ENCODE measurements at places on chromosomes 12 and 14.

DNA sequence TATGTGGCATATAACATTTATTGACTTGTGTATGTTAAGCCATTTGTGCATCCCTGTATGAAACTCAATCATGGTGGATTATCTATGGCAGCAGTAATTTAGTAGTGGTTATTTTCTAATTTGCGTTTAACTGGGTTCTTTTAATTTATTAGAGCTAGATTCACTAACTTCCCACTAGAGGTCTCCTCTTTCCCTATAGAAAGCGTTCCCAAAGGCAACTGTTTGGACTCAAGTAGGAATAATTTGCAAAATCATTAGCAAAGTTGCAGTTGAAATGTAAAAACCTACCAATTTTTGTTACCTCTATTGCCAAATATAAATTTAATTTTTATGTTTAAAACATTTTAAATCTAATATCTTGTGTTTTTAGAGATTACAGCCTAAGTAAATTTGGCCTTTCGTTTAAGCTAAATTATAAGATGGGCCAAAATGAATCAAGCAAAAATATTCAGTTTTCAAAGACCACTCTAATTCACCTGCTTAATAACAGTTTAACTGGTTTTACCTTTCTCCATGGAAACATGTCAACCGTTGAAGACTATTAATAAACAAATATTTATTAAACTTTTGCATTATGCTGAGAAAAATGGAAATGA lies 6.0 kb downstream of the DMAC2L start:
- peak; percentile 65 for DNase-seq

GRCh38 chr14:76307786-76308780 lies 67.9 kb upstream of the ESRRB start:
- DNase-seq: no peak

GRCh38 chr12:19227880-19228210 lies 98.3 kb downstream of the PLEKHA5 start:
- DNase-seq: no peak

DNA sequence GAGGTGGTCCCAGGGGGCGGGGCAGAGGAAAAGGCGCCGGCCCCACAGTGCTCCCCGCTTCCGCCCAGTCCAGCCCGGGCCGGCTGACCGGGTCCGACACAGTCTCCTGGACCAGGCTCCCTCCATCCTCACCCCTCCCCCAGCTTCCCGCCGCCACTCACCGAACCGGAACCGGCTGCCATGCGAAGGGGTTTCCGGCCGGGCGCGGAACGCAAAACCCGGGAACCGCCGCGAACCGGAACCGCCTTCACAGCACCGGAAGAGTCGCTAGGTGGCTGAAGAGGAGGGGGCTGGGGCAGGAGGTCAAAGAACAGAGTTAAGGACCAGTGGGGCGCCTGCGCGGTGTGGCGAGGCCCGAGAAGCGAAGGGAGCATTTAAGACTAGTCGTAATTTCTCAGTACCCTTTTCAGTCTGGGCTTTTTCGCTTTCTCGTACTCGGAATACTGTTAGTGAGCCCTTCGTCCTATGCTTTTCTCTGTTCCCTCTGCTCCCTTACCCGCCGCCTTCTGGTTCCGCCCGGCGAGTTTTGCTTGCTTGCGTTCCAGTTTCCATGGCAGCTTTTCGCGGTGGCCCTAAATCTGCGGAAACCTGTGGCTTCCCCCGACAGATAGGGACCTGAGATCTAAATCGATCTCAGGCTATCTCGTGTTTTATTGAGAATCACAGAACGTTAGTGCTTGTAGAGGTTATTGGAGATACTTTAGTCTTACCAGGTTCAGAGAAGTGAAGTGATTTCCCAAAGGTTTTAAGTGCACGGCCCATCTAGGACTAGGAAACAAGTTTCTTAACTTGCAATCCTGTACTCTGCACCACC lies at the start of gene SENP1:
SENP1 (minus strand) TSS at position 213 of the 814 bp plus-strand sequence. CDS start 4,607 bp downstream, outside the sequence.
- peak; percentile 82 for DNase-seq

GRCh38 chr14:50666772-50667683 lies 1.1 kb downstream of the SAV1 start:
- peak; percentile 58 for DNase-seq

DNA sequence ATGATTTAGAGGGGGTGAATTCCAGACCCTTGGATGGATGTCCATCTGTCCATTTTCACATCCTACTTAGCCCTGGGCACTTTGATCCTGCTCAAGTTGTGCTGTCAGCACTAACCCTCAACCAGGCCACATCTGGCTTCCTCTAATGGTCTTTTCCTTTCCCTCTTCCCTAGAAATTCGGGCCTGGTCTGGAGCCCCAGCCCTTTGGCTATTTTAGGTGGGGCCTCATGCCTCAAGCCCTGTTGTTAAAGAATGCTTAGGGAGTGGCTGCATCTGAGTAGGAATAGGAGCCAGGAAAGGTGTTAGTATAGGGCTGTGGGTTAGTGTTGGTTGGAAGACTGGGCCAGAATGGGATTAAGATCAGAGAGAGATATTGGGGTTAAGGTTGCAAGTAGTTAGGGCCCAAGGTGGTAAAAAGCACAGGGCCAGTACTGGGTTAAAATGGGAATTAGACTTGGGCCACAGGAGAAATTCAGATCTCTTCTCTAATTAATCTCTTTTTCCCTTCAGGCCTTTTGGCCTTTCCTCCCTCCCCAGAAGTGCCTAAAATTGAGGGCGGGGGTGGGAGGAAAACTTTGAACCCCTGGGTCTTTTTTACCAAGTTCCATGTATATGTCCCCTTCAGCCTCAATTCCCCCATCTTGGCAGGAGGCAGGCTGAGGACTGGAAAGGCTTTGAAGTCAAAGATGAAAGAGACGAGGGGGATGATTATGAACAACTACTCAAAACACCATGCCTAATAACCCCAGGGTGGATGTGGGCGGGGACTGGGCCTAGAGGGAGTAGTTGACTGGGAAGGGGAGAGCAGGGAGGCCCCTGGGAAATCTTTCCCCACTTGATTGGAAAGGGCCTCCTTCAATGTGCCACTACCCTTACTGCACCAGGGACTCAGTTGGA lies 4.0 kb upstream of the ZNF385A start:
- DNase-seq: no peak

- no peak for DNase-seq
These were observed 35.0 kb downstream of the FLRT2 start for GRCh38 chr14:85564841-85565527.

DNA sequence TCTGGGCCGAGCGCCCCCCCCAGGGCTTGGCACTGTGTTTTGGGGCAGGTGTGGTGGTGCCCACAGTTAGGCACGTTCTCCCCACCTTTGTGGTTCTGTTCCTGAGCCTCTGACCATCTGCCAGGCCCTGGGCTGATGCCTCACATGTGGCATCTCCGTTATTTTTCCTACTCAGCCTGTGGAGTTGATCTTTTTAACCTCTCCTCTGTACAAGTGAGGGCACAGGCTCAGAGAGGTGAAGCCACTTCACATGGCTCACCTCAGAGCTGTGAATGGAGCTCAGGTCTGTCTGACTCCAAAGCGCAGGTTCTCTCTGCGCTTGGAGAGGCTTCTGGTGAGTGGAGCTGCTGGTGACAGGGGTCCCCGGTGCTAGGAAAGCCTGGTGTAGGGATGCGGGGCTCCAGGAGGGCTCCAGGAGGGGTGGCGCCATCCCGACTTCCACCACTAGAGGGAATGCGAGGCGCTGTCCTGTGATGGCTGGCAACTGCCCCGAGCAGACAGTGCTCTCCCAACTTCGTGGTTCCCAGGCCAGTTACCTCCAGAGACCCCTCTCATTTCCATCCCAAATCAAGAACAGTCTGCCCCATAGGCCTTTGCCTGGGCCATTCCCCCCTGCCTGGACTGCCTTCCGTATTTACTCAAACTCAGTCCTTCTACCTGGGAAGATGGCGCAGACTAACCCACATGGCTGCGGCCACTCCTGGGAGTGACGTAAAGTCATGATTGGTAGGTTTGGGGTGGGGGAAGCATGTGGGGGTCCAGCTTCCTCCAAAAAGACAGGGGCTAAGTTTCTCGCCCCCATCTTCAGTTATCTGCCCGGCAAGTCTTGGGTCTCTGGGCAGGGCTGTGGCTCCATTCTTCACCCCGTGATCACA lies 9.9 kb downstream of the BCL7A start:
- DNase-seq: no peak

DNA sequence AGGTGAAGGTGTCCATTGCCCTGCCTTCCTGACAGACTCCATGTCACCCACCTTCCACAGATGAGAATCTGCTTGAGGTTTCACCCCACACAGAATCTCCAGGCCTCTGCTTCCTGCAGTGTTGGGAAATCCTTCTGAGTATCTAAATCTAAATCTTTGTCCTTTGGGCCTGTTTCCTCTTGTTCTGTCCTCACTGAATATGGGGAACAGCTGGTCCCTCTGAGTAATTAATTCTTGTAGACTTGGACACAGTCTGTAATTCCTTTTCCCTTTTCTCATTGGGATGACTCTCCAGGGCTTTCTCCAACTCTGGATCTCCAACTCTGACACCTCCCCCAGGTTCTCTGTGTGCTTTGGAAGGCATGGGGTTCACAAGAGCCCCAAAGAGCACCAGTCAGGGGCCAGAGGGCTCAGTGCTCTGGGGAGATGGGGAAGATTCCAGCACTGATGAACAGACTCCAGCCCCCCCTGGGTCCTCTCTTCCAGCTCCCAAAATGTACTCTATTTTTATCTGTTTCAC lies 2.3 kb upstream of the ACVRL1 start:
- no peak for DNase-seq

DNA sequence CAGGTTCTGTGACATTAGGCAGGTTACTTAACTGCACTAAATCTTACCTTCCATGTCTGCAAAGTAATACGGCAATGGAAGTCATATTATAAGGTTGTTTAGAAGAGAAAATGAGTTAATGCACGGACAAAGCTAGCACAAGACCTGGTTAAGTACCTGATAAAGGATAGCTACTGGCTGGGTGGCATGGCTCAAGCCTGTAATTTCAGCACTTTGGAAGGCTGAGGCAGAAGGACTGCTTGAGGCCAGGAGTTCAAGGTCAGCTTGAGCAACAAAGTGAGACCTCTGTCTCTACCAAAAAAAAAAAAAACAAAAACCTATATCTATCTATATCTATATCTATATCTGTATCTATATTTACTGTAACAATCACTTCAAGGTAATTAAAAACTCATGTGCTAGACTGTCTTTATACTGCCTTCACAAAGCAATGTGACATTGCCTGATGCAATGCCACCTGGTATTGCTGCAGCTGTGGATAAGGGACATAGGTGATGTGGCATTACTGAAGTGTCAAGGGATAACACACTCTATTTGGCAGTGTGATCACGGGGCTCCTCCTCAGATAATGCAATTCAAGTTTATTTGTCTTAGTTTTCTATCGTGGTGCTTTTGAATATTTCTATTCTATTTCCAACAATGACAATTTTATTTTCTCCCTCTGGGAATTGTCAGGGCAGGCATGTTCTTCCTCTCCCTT lies 107.1 kb downstream of the PAX9 start:
- no peak for DNase-seq

DNA sequence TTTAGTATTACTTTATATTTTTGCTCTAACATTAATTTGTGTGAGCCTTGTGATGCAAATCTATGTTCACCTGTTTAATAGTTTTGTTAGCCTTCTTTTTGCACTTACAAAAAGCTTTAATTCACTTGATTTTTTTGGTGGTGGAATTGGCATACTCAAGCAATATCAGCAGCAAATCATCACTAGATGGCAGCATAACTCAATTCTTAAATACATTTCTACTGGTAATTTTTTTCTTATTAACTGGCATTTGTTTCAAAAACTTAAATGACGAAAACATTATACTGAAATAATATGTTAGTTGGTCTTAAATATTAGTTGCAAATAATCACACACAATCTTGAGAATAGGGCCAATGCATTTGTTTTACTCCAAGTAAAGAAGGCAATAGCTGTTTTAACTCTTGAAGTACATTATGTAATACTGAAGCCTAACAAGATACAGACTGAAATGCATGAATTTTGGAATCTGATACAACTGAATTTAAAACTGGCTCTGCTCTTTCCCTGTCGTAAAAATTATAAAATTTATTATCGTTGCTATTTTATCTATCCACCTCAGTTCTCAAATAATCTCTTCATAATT lies 151.5 kb downstream of the ATXN7L3B start:
- peak; percentile 91 for DNase-seq

- no peak for DNase-seq
These were observed 5.5 kb downstream of the DNAH10 start for GRCh38 chr12:123767613-123768012.

- DNase-seq: no peak
These were observed 3.7 kb downstream of the USP44 start for GRCh38 chr12:95547522-95548055.

GRCh38 chr12:93080994-93081809 lies 152.1 kb upstream of the EEA1 start:
- DNase-seq: no peak

DNA sequence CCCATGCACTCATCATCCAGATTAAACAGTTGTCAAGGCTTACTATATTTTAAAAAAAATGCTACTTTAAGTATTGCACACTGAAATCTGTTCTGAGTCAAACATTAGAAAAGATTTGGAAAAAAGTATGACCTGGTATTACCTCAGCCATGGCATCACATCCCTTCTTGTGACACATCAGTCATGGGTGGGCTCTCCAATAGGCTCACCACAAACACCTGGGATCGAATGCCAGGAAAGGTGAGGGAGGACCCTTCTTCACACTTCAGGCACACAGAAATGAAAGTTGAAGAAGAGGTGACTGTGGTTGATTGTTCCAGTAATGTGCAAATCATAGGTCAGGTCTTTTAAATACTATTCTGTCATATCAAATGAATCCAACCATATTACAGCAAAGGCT lies 36.6 kb upstream of the GZMB start:
- DNase-seq: no peak

- DNase-seq: no peak
These were observed at the start of gene IFI27 for GRCh38 chr14:94110552-94111181. IFI27 (plus strand) TSS chr14:94110736.

- DNase-seq: no peak
These were observed 110.3 kb downstream of the ADGRD1 start for GRCh38 chr12:131063960-131064359.

GRCh38 chr14:24847568-24848095 lies 202.3 kb downstream of the STXBP6 start:
- DNase-seq: no peak

DNA sequence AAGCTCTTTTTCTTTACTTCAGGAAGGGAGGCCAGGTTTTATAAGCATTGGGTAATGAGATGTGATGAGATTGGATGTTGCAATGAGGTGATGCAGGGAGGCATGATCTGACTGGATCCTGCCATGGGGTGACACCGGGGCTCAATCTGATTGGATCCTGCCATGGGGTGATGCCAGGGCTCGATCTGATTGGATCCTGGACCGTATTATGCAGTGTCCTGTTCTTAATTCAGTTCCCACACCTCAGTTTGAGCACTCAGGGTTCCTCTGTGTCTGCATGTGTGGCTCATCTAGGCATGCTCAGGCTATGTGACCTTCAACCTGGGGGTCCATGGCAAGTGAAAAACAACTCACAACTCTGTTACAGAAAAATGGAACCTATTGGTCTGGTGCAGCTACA lies 166.4 kb downstream of the SLC15A4 start:
- no peak for DNase-seq

GRCh38 chr12:9647825-9648700 lies 21.4 kb upstream of the CLEC2D start:
- peak; percentile 53 for DNase-seq

GRCh38 chr14:53109105-53110041 lies 43.8 kb downstream of the DDHD1 start:
- no peak for DNase-seq
